ENCODE measurements at places on chromosomes 1 and 21. TPM values are rescaled to one million over a fixed set of nuclear protein-coding genes. Genes with fewer than 3 reads are reported as not detected.

The STYXL2 gene
- 159 TPM for total RNA-seq

GRCh38 chr1:151009206-151009587 is 948 bp downstream of the PRUNE1 start:
- DNase-seq: no peak
- peaks cover 54% of the 10 kb centered on the region for H3K4me1 ChIP-seq
- H3K27me3 ChIP-seq: no peaks in the 10 kb centered on the region
- H3K36me3 ChIP-seq: peaks cover 10% of the 10 kb centered on the region

- H3K36me3 ChIP-seq: no peaks in the 10 kb centered on the region
- H3K4me1 ChIP-seq: no peaks in the 10 kb centered on the region
- DNase-seq: no peak
- H3K4me3 ChIP-seq: no peak overlapping the region
- peaks cover 5% of the 10 kb centered on the region for H3K27me3 ChIP-seq
Observed at GRCh38 chr1:156697481-156697880, 7.9 kb downstream of the CRABP2 start.

DNA sequence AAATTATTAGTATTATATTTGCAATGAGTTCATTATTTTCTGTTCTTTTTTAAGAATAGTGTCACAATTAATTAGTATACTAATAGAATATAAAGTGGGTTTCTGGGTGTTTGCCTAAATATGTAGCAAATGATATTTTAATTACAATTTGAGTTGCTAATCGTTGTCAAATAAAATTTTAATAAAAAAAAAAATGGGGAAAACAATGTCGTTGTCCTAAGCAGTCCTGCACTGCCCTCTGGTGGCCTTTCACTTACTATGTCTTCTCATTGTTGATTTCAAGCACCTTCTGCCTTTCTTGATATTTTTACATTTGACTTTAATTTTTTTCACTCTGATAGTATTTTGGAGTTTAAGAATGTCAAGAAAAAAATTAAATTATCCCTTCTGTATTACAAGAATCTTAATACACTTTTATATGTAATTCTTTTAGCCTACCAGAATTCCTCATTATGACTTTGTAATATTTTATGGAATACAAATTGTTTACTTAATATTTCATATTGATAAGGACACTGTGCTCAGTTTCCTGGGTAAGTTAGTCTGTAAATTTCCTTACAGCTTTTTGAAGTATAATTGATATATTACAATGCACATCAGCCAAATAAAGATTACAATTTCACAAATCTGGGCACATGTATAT is 104.5 kb upstream of the FMN2 start:
- H3K27ac ChIP-seq: no peak overlapping the region
- H3K27me3 ChIP-seq: no peaks in the 10 kb centered on the region
- H3K4me1 ChIP-seq: no peaks in the 10 kb centered on the region
- no peaks in the 10 kb centered on the region for H3K36me3 ChIP-seq

All from gastrocnemius medialis (tissue), 4 donors.